ENCODE measurements at places on chromosomes 12 and 14.
A peak's percentile ranks its signal among the peaks of the same experiment; 100 is the strongest.

DNA sequence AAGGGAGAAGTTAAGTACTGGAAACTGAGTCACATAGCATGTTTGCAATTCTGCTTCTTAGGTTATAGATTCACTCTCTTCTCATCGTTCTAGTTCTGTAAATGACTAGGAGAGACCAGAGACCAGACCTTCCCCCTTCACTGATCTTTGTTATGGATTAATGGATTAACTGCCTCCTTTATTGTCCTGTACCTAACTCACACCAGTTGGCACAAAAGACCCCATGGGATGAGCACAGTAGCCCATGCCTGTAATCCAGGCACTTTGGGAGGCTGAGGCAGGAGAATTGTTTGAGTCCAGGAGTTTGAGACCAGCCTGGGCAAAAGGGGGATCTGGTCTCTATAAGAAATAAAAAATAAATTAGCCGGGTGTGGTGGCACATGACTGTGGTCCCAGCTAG, 20.8 kb downstream of the BCAT1 start:
- no peak for DNase-seq

DNA sequence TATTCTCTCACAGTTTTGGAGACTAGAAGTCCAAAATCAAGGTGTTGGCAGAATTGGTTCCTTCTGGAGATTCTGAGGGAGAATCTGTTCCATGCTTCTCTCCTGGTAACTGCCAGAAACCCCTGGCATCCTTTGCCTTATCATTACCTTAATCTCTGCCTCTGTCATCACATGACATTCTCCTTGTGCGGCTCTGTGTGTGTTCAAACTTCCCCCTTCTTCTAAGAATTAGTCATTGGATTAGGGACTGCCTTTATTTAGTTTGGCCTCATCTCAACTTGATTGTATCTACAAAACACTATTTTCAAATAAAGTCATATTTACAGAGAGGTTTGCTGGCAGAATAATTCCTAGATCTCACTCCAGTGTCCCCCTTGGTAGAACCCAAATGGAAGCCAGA, 68.9 kb downstream of the ZNF641 start:
- DNase-seq, result no peak

DNA sequence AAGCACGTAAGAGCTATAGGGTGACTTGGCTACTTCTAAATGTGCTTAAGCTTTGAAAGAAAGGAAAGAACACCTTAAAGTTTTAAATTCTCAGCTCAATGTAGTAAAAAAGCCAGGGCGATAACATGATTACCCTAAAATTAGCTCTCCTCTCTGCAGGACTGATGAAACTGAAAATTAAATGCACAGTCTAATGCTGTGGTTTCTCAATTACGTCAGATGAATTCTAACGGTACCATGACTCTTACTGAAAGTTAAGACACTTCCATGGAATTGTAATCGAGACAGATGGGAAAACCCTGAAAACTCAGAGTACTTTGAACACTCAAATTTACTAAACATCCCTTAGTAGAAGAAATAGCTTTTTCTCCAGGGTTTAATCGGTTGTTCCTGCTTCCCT, 25.9 kb upstream of the PRKD1 start:
- DNase-seq, result no peak

- no peak for DNase-seq
Measured at GRCh38 chr12:8894378-8894777, 19.9 kb upstream of the PHC1 start.

DNA sequence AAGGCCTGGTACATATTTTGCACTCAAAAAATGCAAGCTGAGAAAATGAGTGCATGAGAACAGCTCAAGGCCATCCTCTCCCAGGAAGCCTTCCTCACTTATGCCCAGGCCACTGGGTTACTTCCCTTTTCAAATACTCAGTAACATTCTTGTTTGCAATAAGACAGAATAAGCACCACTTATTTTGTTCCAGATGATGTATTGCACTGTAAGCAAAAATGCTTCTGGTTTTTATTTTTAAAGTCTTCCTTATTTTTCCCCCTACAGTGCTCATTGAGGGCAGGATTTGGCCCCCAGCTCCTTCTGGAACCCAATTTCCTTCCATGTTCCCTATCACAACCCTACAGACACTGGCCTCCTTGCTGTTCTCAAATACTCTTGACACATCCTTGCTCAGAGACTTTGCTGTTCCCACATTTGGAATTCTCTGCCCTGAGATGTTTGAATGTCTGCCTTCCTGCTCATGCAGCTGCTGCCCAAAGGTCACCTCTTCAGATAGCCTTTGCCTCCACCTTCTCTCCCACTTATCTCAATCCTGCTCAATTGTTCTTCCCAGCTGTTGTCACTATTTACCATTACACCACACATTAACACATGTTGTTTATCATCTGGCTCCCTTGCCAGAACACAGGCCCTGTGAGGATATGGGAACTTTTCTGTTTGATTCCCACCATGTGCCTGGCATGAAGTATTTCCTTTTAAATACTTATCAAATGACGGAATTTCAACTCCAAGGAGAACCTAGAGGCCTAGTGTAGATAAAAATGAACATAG, 49.9 kb downstream of the IFNG start:
- no peak for DNase-seq

- DNase-seq, result no peak
Measured at GRCh38 chr14:61229981-61230380, 51.2 kb downstream of the TMEM30B start.

- no peak for DNase-seq
Measured at GRCh38 chr12:51517316-51517715, 73.7 kb upstream of the SCN8A start.

GRCh38 chr12:76020281-76020680, 11.3 kb downstream of the PHLDA1 start:
- DNase-seq, result no peak

DNA sequence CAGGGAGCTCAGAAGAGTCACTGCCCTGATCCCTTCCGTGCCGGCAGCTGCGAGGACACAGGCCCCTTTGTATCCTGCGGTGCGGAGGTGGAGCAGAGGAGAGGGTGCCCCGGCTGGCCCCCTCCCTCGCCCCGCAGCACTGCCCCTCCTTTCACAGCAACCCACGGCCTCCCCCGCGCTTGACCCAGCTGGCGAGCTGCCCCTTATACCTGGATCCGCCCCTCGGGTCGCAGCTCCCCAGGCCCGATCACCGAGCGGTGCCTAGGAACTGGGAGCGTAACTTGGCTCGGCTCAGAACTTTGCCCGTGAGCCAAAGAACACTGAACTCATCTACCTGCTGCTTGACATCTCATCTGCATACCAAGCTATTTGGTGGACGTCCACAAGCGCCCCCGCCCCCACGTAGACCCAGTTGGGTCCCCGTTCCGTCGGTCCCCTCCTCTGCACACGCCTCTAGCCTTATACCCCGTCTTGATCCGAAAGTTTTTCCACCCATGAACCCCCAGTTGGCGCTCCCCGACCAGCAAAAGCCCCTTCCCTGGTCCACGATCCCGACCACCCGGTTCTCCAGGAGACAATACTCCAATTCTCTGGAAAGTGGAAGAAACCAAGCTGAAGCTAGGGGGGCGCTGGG, 697 bp upstream of the DNAJC14 start:
- peak; percentile 40 for DNase-seq

Measured in NCI-H1105 treated with DMSO at 0.1 percent for 48 hours (cell line).